RKO (cell line): ENCODE measurements at places on chromosomes 1 and 21.

- DNase-seq = no peak
These were observed 13.8 kb downstream of the USP25 start for GRCh38 chr21:15743593-15743992.

DNA sequence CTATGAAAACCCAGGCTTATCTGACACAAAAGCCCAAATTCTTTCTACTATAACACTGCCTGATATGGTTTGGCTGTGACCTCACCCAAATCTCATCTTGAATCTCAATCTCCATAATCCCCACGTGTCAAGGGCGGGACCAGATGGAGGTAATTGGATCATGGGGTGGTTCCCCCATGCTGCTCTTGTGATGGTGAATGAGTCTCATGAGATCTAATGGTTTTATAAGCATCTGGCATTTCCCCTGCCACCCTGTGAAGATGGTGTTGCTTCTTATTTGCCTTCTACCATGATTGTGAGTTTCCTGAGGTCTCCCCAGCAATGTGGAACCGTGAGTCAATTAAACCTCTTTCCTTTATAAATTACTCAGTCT lies 123.3 kb upstream of the USP24 start:
- DNase-seq = no peak

- DNase-seq = no peak
These were observed 7.9 kb upstream of the ALG6 start for GRCh38 chr1:63359561-63359960.

DNA sequence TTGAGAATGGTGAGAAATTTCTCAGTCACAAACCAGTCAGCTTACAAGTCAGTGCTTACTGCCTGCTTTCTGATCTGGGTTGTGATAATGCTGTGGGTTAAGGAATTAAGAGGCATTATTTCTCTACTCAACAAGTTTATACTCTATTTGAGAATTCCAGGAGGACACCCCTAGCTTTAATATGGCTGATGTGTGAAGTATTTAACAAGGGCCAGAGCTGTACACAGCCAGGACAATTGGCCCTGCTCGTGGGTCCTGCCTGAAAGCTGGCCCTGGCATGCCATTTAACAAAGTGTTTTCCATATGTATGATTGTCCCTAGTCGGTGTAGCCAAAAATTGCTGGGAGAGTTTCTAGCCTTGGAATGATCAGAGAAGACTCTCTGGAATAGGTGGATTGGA lies 43.2 kb downstream of the HHAT start:
- no peak for DNase-seq

DNA sequence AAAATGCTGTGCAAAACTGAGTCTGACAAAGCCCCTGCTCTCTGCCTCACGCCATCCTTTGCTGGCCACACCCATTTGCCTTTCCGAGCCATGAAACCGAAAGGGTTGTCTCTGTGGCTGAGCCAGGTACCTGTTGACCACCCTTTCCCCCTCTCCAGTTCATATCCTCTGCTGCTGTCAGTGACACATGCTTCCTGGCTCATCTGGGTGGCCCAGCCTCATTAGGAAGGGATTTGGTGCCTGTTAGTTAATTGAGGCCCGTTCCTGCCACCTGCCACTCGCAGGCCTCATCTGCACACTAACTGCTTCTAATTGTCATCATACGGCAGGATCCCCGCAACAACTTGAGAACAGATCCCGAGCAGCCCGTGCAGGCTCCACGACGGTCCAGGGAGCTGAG lies 79.2 kb downstream of the OLIG1 start:
- no peak for DNase-seq

DNA sequence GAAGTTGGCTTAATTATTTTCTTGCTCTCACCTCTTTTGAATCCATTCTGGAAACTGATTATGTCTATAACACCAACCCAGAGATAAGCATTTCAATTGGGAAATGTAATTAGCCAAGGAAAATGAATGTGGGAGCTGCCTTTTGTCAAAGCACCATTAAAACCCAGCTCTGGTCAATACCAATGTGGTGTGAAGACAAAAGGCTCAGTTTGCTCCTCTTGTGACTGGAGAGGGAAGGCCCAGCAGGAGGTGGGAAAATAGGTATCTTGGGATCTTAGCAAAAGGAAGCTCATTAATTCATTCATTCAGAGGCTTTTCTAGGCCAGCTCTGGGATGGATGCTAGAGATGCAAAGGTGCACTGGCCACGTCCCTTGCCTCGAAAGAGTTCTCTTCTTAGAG lies 75.0 kb upstream of the SELENON start:
- no peak for DNase-seq

- DNase-seq = no peak
These were observed 22.9 kb upstream of the LMO4 start for GRCh38 chr1:87305762-87306161.

DNA sequence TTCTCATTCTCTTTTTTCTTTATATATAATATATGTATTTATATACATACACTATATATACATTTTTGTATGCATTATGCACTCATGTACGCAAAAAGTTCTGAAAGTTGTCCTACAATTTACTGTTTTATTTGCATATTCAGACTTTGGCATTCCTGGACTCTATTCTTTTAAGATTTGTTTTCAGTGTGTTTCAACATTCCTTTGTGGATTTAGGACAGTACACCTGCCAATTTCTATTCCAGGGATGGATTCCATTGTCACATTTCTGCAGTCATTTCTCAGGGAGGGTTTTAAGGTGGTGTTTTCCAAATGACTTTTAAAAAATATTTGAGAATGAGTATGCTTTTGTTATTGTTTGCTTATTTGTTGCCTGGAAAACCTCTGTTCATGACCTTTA lies 76.2 kb downstream of the TPR start:
- DNase-seq = no peak

- no peak for DNase-seq
These were observed 31.5 kb upstream of the CD1D start for GRCh38 chr1:158149175-158149574.
